ENCODE measurements at places on chromosomes 5 and 9. TPM values are rescaled to one million over a fixed set of nuclear protein-coding genes. Genes with fewer than 3 reads are reported as not detected.

Gene TAF11L10
- total RNA-seq, result 0.39 TPM

Gene MRRF
- 42.0 TPM for total RNA-seq

Gene PHF24
- total RNA-seq, result 0.39 TPM

Gene FGFR4
- total RNA-seq, result 6.4 TPM

Gene ANKRD18A
- under 0.01 TPM for total RNA-seq

Gene DNAI1
- total RNA-seq, result not detected

Gene TNFAIP8
- total RNA-seq, result 47.3 TPM

Gene GAS1
- 13.7 TPM for total RNA-seq

Gene C9orf72
- total RNA-seq, result 9.4 TPM

Gene ARSI
- 9.4 TPM for total RNA-seq

Gene CCL21
- not detected for total RNA-seq

Gene IL33
- not detected for total RNA-seq

Gene TSC1
- total RNA-seq, result 55.6 TPM

Gene ARL14EPL
- total RNA-seq, result not detected

Gene PPP3R2
- not detected for total RNA-seq

Gene SLC4A9
- total RNA-seq, result not detected

Gene FST
- 26.6 TPM for total RNA-seq

Data from placental epithelial cell (primary cell).